ENCODE measurements at places on chromosomes 2 and 18.

DNA sequence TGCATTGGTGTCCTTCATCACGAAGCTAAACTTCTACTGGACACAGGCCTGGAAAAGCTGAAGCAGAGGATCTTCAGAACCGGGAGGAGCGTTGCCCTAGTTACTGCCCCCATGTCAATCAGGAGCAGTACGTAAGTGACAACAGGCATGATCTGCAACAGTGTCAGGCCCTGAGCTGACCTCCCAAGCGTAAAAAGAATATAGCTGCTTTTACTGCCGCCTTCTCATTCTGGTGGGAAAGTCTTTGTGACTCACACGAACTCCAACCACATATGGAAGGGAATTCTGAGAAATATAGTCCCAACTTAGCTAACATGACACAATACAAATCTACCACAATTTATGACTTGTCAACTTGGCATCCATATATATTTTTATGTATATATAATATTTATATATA lies 1007.7 kb upstream of the CDH2 start:
- no peak for DNase-seq

DNA sequence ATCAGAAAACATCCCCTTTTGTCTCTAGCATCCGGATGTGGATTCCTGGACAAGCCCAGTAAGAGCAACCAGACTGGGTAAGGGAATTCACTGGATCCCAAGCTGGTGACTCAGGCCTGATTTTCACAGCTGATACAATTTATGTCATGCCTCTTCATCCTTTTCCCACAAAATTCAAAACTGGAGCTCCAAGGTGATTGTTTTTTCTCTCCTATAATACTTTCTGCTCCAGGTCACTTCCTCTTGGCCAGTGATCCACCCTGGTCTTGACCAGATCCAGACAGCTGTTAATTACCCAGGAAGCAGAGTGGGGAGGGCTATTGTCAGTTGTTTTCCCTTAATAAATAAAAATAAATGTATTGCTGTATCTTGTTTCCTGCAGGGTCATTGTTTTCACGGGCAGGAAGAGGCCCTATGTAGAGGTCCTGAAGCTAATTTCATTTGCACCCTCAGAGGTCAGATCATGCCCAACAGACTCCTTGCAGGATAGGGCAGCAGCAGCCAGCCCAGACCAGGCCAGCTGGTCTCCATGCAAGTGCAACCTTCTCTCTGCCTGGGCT lies 57.6 kb downstream of the EVA1A start:
- DNase-seq, result no peak

DNA sequence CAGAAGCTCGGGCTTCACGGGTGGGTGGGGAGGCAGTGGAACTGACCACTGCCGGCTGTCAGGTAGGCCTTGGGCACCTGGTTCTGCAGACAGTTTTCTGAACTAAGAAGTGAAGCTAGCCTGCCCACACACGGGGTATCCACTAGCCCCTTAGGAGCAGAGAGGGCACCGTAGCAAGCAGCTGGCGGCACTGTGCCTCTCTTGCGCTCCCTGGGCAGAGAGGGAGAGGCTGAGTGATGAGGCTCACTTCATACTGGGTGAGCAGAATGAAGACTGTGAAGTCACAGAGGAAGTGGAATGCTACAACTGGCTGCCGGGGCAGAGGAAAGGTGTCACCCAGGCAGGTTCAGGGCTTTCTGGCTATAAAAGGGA lies 753 bp downstream of the ITPRIPL1 start:
- DNase-seq, result no peak

GRCh38 chr2:239339726-239340601 lies 60.9 kb downstream of the HDAC4 start:
- DNase-seq, result no peak

- DNase-seq, result no peak
Measured at GRCh38 chr18:51852681-51853080, 487.3 kb upstream of the DCC start.

GRCh38 chr18:10798727-10799550 lies 273.1 kb downstream of the NAPG start:
- DNase-seq, result no peak

DNA sequence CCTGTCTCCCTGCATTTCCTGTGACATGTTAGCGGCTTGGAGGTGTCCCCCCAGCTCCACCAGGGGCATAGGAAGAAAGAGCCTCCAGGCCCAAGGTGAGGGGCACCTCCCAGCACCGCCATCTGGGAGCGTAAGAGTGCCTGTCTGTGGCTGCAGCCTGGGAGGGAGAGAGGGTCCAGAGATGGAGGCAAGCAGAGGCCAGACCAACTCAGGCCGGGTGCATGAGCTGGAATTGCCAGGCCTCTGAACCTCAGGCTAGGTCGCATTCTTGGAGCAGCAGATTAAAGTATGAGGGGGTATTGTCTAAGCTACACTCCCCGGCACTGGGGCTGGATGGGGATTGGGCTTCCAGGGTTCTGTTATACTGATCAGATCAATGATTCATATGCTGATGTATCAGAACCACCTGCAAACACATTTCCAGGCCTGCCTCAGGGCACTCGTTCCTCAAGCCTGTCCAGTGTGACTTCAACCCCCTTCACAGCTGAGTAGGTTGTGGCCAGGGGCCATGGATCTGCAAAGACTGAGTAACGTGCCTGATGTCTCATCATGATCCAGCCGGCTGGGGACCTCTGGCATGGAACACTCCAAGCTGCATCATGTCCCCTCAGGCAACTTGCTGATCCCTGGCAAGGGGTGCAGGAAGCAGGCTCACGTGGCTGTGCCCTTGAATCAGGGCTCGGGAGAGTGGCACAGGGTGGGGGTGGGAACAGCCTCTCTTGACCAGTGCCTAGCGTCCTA lies 73.2 kb downstream of the HS1BP3 start:
- DNase-seq, result no peak

GRCh38 chr2:158021226-158021625 lies 80.5 kb upstream of the UPP2 start:
- no peak for DNase-seq

DNA sequence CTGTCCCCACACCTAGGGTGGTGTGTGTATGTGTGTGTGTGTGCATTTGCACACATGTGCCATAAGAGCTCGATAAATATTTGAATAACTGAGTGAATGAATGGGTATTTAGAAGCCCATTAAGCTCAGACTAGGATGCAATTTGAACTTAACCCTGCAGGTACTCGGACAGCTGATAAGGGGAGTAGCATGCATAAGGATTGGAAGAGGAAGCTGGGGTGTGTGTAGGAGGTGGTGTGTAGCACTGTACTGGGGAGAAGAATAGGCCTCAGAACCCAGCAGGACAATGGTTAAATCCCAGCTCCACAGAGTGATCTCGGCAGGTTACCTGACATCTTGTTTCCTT lies 1.8 kb upstream of the KCNF1 start:
- DNase-seq, result no peak

DNA sequence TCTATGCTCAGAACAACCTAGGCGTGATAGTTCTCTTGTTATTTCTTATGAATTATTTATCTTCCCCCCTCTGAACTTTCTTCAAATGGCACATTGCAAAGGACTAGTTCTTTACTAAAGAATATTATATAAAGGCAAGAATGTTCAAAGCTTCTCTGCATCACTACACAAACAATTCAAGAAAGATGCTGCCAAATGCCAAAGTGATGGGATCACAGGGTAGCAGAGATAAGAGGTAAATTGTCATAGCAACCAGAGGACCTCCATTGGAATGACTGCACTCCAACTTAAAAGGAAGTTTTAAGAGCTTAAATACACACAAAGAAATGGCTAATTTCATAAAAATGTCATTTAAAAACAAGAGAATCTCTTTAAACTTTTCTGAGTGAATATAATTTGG lies 72.8 kb downstream of the AQP4 start:
- DNase-seq, result no peak

GRCh38 chr18:79317703-79318102 lies 78.0 kb upstream of the NFATC1 start:
- DNase-seq, result no peak

GRCh38 chr2:95024371-95024770 lies 1.1 kb upstream of the MAL start:
- no peak for DNase-seq

DNA sequence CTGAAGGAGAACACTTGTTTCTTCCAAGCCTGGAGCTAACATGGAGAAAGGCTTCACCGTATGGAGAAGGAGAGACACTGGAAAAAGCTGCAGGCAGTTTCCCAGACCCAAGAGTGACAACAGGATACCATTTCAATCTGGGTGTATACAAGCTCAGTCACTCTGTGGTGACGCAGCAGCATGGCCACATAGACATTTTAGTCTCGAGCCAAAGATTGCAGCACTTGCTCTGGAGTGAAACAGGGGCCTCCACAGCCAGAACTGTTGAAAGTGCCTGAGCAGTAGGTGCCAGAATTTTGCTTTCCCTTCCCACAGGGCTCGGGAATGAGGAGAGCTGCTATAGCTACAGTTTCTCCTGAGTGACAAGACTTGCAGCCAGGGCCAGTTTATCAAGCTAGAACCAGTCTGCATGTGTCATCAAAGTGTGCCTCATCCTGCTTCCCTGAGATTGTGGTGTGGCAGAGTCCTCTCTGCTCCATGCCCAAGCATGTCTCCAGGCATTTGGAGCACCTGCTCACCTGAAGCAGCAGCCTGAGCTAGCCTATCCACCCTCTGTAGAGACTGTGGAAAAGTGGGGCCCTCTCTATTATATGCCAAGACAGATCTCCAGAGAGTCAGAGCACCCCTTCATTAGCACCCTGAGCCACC lies 234.6 kb upstream of the CDH19 start:
- DNase-seq, result no peak

DNA sequence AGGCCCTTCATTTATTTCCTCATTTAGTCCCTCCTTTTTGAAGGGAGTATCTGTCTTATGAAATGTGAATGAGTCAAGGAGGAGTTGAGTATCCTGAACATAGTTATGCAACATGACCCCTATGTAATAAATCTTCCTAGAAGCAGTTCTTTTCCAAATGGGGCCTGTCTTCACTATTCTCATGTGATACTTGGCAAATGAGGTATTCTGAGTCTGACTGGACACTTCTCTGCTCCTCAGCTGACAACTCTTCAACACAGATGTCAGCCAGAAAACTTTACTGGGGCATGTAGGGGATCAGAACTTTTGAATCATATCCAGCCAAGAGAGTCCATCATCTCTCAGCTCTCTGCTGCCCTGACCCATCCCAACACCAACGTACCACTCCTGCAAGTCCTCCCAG lies 291.6 kb downstream of the ZNF385B start:
- no peak for DNase-seq

DNA sequence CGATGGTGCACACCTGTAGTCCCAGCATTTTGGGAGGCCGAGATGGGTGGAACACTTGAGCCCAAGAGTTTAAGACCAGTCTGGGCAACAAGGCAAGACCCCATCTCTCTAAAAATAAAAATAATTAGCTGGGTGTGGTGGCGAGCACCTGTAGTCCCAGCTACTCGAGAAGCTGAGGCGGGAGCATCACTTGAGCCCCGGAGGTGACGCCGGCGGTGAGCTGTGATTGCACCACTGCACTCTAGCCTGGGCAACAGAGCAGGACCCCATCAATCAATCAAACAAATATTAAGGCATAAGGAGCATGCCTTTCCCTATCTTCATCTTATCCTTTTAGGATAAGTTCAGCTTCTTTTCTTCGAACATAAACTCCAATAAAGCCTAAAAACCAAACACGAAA lies 1.1 kb downstream of the WDSUB1 start:
- DNase-seq, result no peak

- DNase-seq, result no peak
Measured at GRCh38 chr2:209472112-209472832, 48.4 kb downstream of the MAP2 start.

- DNase-seq, result peak; percentile 26
Measured at GRCh38 chr2:83516503-83516902, 942.6 kb downstream of the SUCLG1 start.

- DNase-seq, result no peak
Measured at GRCh38 chr2:65076345-65076710, 20.1 kb downstream of the CEP68 start.

GRCh38 chr2:134402410-134402809 lies 148.5 kb downstream of the MGAT5 start:
- DNase-seq, result peak; percentile 41

DNA sequence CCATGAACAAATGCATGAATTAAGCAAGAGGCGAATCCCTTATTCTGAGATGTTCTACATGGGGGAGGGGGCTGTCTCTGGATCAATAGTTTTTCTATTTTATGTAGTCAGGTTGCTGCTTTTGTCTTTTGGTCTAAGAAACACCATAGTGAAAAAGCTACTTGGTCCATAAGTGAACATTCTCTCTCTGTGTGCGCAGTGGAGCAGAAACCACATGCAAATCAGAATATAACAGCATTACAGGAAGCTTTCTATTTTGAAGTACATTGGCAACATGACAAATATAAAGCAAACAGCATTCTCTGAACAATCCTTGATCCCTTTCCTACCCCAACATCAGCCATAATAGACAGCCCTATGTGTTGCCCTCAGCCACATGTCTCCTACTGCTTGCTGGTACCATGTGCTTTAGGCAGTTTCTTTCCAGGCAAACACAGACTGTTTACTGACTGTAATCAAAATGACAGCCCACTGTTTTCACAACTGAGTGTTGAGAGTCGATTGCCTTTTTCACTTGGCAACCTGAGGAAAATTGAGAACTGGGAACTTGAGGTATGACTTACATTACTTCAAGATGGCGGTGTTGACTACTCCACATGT lies 10.6 kb downstream of the SCN3A start:
- DNase-seq, result no peak

DNA sequence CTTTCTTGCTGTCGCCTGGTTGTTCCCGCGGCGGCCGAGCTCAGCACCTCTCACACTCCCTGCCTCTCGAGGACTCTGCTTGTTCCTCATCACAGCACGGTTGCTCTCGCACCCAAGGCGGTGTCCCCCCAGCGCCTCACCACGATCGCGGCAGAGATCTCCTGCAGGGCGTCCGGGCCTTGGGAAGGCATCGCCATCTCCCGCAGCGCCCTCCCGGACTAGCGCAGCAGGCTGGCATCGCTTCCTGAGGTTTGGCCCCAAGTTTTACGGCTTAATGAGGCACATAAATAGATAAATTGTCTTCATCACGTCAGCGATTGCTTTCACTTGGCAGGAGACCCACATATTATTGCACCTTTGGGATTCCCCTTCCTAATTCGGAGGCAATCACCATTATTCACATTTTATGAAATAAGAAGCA lies 125.4 kb downstream of the RGPD3 start:
- DNase-seq, result no peak

GRCh38 chr2:109204412-109204811 lies 75.4 kb downstream of the SH3RF3 start:
- DNase-seq, result no peak

GRCh38 chr2:176193048-176193447 lies 4.6 kb downstream of the HOXD1 start:
- DNase-seq, result no peak

DNA sequence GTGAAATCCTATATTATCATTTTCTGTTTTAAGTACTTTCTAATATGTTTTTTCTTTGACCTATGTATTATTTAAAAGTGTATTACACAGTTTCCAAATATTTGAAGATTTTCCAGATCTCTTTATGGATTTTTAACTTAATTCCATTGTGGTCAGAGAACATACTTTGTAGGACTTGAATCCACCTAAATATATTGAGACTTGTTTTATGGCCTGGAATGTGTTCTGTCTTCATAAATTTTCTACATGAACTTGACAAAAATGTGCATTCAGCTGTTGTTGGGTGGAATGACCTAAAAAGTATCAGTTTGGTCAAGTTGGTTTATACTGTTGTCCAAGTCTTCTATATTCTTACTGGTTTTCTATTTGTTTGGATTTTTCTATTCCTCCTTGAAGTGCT lies 33.8 kb upstream of the TMEM247 start:
- DNase-seq, result no peak

Data from testis (tissue), 5 donors.